ENCODE measurements at places on chromosomes 2 and 18. TPM values are rescaled to one million over a fixed set of nuclear protein-coding genes. Genes with fewer than 3 reads are reported as not detected.

- no peak for DNase-seq
Observed at GRCh38 chr2:190336420-190336819, 7.0 kb upstream of the INPP1 start.

The UGT1A10 gene
- total RNA-seq: not detected

DNA sequence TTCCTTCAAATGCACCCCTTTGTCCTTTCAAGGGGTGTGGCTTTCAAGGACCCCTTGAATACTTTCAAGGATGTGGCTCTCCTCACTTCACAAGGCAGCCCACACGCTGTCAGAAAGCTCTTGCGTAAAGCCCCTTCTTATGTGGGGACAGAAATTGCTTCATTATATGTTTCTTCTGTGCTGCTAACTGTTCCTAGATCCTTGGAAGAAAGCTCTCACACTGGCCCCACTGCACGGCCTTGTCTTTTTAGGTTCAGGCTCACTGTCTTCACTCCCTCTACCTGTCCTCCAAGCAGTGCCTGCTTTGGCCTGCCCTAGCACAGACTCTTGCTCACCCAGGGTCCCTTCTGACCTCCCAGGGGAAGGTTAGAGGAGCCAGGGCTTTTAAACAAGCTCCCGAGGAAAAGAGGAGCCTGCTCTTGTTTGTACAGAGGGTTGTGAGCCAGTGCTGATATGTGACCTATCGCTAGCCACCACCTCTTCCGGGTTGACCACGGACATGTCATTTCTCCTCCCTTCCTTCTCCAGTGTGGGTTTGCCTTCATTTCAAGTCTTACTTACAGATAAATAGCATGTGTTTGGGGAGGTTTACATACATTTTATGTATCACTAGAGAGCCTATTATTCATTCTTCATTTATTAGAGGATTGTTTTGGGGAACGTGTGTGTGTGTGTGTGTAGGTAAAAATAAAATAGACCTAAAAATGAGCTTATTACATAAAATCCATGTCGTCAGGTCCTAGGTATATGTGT, 94.7 kb downstream of the RTN4 start:
- DNase-seq: no peak

- DNase-seq: no peak
Observed at GRCh38 chr18:79971986-79972385, 7.5 kb downstream of the HSBP1L1 start.

The PLGLB1 gene
- total RNA-seq: 3.2 TPM

DNA sequence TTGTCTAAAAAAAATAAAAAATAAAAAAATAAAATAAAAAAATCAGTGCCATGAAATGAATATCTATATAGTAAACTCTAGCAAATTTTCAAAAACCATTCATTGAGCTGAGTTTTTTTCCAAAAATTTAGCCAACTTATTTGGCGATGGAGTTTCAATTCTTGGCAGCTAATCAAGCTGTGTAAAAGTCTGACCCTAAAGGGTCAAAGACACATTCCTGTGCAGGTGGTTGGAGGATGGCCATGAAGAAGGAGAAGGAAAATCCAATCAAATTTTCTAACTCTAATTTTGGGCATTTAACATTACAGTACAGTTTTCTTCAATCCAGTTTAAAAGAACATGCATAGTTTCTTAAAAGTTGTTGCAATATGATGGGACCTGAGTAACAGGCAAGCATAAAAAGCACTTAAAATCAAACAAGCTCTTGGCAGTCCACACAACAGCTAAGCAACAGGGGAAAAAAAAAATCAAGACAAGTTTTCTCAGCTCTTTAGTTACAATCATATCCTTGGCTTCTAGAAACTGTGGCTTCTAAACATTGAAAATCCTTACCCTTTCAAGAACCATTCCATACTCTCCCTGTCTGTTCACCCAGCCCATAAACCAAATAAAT, 54.5 kb downstream of the ACVR1 start:
- DNase-seq: no peak

- no peak for DNase-seq
Observed at GRCh38 chr2:196399722-196400691, 228.6 kb upstream of the STK17B start.
